ENCODE measurements at places on chromosomes 3 and 15.

DNA sequence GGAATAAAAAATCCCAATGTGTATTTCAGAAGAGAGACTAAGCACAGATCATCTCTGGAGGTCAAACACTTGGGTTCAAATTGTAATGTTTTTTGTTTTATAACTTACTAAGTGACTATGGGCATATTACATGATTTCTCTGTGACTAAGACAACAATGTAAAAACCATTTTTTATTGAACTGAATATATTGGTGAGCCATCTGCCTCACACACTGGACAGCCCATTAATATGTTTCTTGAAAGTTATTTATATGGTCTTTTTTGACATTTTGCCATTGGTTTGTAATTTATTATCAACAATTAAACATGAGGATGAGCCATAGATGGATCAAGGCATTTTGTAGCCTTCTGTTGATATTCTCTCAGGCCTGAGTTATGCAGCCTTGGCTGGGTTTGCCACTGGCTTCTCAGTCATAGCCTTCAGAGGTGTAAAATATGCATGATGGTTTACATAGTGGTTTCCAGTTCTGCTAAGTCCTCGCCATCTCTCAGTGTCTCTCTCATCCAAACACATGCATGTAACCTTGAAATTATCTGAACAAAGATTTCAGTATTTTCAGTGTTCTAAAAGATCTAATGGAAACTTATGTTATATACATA is 997.2 kb downstream of the DIPK2A start:
- H3K4me1 ChIP-seq = no peaks in the 10 kb centered on the region
- DNase-seq = no peak
- H3K27me3 ChIP-seq = no peaks in the 10 kb centered on the region

GRCh38 chr15:52361494-52361893 is 65.9 kb upstream of the MYO5C start:
- no peaks in the 10 kb centered on the region for H3K27me3 ChIP-seq
- no peak overlapping the region for H3K4me3 ChIP-seq
- H3K36me3 ChIP-seq = peaks cover 47% of the 10 kb centered on the region
- no peak overlapping the region for H3K27ac ChIP-seq
- H3K4me1 ChIP-seq = no peaks in the 10 kb centered on the region
- no peak for DNase-seq

DNA sequence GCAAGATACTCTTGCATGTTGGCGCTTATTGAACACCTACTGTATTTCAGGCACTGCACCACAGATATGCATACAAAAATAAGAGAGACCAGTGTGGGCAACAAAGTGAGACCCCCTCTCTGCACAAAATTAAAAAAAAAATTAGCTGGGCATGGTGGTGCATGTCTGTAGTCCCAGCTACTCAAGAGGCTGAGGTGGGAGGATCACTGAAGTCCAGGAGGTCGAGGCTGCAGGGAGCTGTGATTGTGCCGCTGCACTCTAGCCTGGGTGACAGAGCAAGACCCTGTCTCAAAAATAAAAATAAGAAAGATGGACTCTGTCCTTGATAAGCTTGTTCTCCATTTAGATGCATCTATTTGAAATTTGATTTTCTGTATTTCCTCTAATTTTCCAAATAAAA is 20.8 kb downstream of the FEM1B start:
- H3K27ac ChIP-seq = no peak overlapping the region
- peaks cover 13% of the 10 kb centered on the region for H3K36me3 ChIP-seq
- H3K4me1 ChIP-seq = peaks cover 20% of the 10 kb centered on the region
- H3K27me3 ChIP-seq = no peaks in the 10 kb centered on the region
- no peak for DNase-seq

DNA sequence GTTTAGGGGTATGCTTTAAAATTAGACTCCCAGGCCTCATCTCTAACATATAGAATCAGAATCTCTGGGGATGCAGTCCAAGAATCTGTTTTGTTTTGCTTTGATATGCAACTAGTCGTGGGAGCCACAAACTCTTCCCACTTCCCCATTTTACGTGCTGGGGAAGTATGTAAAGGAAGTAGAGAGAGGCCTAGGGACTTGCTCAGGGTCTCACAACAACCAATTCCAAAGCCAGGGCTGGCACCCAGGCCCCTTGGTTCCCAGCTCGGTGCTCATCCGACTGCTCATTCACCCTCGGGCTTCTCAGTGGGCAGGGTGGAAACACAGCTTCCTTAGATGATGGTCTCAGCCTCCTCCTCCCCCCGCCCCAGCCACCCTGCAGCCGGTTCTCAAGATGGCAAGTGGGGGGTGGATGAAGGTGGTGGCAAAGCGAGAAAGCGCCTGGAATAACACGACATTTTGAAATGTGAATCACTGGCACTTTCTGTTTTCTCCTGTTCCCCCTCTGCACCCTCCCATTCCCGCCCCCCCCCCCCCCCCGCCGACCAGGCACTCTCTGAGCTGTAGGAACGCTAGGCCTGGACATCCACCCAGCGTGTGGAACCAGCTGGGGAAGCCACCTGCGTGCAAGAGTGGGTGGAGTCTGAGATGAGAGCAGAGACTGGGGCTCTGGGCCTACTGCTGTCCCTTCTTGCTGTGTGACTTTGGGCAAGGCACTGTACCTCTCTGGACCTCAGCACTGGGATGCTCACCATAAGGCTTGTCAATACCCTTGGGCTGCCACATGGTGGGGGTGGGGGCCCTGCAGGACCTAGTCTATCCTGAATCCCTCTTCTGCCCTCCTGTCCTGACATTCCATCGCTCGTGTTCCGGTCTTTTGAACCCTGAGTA is 214.5 kb downstream of the RPLP1 start:
- no peak overlapping the region for H3K27ac ChIP-seq
- H3K36me3 ChIP-seq = no peaks in the 10 kb centered on the region
- no peaks in the 10 kb centered on the region for H3K27me3 ChIP-seq
- H3K4me1 ChIP-seq = peaks cover 31% of the 10 kb centered on the region

GRCh38 chr3:29382409-29382808 is 101.5 kb downstream of the RBMS3 start:
- H3K4me1 ChIP-seq = no peaks in the 10 kb centered on the region
- no peak overlapping the region for H3K27ac ChIP-seq
- no peaks in the 10 kb centered on the region for H3K36me3 ChIP-seq

- peaks cover 49% of the 10 kb centered on the region for H3K27me3 ChIP-seq
- no peak for DNase-seq
- no peaks in the 10 kb centered on the region for H3K36me3 ChIP-seq
- peaks cover 6% of the 10 kb centered on the region for H3K4me1 ChIP-seq
These were observed 5.0 kb downstream of the PTH1R start for GRCh38 chr3:46882377-46883053.

GRCh38 chr3:175948041-175948440 is 1088.9 kb downstream of the NAALADL2 start:
- H3K36me3 ChIP-seq = no peaks in the 10 kb centered on the region
- no peak for DNase-seq
- H3K4me1 ChIP-seq = no peaks in the 10 kb centered on the region
- no peak overlapping the region for H3K27ac ChIP-seq
- no peak overlapping the region for H3K4me3 ChIP-seq

GRCh38 chr3:22089284-22089683 is 338.3 kb upstream of the ZNF385D start:
- H3K27ac ChIP-seq = no peak overlapping the region
- no peak for DNase-seq
- H3K4me1 ChIP-seq = no peaks in the 10 kb centered on the region
- no peaks in the 10 kb centered on the region for H3K36me3 ChIP-seq
- H3K4me3 ChIP-seq = no peak overlapping the region

GRCh38 chr15:39997031-39997430 is 42.0 kb downstream of the SRP14 start:
- no peaks in the 10 kb centered on the region for H3K27me3 ChIP-seq
- H3K4me3 ChIP-seq = no peak overlapping the region
- H3K4me1 ChIP-seq = no peaks in the 10 kb centered on the region
- no peak overlapping the region for H3K27ac ChIP-seq

GRCh38 chr15:96327155-96327741 is 3.3 kb upstream of the NR2F2 start:
- peaks cover 10% of the 10 kb centered on the region for H3K4me1 ChIP-seq
- no peak for DNase-seq
- H3K4me3 ChIP-seq = no peak overlapping the region
- H3K27ac ChIP-seq = no peak overlapping the region
- H3K36me3 ChIP-seq = peaks cover 4% of the 10 kb centered on the region

DNA sequence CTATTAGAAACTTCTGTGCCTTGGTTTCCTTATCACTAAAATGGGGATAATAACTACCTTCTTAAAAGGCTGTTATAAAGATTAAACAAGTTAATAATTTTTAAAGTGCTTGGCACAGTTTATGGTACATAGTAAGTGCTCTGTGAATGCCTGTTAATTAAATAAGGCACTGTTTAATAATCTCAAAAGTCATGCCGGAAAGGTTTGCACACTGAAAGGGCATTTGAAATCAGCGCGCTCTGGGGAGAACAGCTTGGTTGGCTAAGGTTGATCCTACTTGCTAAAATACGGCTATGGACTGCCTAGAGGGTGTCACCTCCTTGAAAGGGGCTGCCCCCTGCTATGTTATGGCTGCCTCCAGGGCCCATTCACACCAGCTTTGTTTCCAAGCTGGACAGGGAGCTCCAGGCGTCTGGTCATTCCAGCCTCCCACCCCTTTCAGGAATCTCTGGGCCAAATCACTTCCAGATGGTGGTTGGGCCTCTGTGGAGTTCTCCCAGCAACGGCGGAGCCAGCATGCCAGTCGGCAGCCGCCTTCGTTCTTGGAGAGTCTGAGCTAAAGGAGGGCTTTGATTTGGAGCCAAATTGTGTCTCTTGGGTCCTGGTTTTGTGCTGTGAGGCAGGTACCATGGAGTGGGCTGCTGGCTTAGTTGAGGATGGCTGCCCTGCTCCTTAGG is 5.9 kb downstream of the FLNB start:
- DNase-seq = no peak
- H3K27me3 ChIP-seq = no peaks in the 10 kb centered on the region
- peaks cover 41% of the 10 kb centered on the region for H3K4me1 ChIP-seq
- no peak overlapping the region for H3K4me3 ChIP-seq

DNA sequence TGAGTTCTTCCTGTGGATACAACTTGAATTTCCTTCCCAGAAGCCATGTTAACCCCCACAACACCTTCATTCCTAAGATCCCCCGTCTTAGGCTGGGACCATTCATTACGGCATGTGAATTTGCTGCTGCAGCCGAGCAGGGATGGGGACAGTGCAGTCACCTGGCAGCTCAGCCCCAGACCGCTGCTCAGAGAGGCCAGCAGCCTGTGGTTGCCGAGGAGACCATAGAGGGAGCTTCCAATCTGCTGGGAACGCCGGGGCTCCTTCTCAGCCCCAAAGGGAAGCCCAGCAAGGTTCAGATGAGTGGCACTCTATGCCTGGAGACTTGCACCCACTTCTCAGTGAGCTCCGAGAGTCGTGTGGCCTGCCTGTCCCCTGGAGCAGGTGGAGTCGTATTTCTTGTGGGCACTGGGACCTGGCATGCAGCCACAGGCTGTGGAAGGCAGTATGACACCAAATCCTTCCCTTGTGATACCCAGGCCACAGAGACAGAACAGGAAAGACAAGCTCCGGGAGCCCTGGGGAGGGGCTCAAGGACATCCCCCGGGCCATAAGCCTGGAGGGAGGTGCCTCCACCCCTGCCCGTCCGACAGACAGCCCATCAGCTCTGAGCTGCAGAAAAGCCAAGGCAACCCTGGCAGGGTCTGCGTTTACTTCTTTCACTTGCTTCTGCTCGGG is 167.3 kb downstream of the FAM43A start:
- peaks cover 5% of the 10 kb centered on the region for H3K27me3 ChIP-seq
- no peak for DNase-seq
- H3K36me3 ChIP-seq = no peaks in the 10 kb centered on the region
- no peak overlapping the region for H3K27ac ChIP-seq
- no peak overlapping the region for H3K4me3 ChIP-seq

DNA sequence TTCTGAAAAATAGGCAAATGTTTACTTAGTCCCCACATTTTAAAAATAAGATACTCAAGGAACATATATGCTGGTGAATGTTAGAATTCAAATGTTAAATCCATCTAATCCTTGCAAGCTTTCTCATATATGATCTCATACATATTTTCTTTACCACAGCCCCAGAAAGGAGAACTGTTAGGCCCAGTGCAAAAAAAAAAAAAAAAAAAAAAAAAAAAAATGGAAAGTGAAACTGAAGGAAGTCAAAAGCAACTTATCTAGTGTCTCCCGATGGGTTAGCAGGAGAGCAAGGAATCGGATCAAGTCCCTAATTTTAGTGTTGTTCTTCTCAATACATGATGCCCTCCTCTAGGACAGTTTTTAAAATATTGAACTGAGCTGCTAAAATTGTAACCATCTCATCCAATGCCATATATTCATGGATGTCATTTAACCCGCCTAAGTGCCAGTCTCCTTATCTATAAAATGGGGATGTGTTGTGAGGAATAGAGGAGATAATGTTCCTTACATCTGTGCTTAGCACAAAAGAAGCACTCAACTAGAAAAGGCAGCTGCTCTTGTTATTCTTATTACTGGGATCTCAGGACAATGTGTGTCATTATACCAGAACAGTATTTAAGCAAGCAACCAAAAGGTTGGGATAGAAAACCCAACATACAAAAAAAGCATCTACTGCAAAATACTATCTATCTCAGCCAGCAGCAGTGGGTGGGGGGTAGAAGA is 279.7 kb downstream of the MAGI1 start:
- no peak overlapping the region for H3K4me3 ChIP-seq
- no peaks in the 10 kb centered on the region for H3K4me1 ChIP-seq
- no peak overlapping the region for H3K27ac ChIP-seq
- no peak for DNase-seq
- no peaks in the 10 kb centered on the region for H3K27me3 ChIP-seq

GRCh38 chr3:190865419-190865818 is 2.9 kb upstream of the GMNC start:
- H3K4me3 ChIP-seq = no peak overlapping the region
- H3K4me1 ChIP-seq = peaks cover 5% of the 10 kb centered on the region
- H3K27me3 ChIP-seq = peaks cover 43% of the 10 kb centered on the region
- H3K36me3 ChIP-seq = no peaks in the 10 kb centered on the region

DNA sequence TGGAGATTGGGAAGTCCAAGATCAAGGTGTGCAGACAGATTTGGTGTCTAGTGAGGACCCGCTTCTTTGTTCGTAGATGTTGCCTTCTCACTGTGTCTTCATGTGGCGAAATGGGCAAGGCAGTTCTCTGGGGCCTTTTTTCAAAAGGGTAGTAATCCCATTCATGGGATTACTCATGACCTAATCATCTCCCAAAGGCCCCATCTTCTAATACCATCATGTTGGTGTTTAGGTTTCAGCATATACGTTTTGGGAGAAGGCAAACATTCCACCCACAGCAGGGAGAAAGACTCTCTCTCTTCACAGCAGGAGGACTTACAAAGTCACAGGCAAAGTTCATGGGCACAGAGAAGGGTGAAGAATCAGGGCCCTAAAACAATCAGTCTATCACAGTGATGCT is 252.1 kb downstream of the RPLP1 start:
- H3K4me3 ChIP-seq = no peak overlapping the region

GRCh38 chr15:52392008-52392687 is 96.5 kb upstream of the MYO5C start:
- no peak for DNase-seq
- no peaks in the 10 kb centered on the region for H3K27me3 ChIP-seq
- H3K36me3 ChIP-seq = peaks cover 28% of the 10 kb centered on the region
- H3K4me3 ChIP-seq = no peak overlapping the region
